SHP77 (cell line): ENCODE measurements at places on chromosomes 12 and 14.

DNA sequence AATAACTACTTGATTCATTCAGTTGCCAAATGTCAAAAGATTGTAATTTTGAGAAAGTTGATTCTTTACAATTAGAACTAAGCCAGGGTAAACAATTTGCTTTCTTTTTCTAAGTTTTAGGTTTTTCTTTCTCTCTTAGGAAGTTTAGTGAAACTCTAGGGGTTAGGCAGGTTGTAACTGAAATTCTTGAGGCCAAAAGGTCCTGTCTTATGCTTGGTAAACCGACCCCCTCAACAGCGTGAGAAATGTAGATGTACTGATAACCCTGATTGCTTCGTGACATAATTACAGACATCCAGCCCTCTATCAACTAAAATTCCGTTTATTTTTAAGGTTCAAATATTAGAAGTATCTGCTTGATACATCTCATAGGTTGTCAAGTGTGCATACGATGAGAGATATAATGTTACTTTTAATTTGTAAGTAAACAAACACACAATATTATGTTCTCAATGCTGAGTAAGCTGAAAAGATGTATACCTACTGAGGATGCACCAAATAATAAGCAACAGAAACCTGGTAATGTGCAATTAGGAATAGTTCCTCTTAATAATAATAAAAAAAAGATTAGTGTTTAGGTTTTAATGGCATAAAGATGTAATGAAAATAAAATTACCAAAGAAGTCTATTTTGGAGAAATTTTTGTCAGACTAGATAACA is 7.2 kb downstream of the FUT8 start:
- DNase-seq, result no peak

DNA sequence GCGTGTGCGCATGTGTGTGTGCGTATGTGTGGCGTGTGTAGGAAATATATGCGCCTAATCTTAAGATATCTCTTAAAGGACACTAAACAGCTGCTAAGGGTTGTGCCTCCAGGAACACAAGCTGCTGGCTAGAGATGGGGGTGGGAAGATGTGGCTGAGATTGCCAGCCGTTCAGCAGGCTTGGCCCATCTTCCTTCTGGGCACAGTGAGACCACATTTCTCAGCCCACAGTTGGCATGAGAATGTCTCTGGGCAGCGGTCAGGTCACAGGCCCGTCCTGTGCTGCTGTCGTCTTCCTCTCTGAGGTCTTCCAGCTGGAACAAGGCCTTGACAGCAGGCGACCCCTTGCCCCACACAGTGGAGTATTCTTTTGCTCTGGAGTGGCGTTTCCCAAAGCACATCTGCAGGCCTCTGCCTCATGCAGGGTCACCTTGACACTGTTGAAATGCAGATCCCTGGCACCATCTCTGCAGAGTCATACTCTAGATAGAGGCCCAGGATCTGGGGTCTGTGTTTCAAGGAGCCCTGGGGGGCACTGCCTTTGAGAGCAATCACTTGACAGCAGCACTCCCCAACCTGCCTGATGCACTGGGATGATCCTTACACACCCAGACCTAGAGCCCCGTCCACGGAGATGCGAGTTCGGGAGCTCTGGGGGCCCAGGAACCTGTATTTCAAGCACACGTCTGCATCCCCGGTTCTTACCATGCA is 335.5 kb upstream of the SFSWAP start:
- DNase-seq, result no peak

- no peak for DNase-seq
These were observed 113.9 kb upstream of the DYRK2 start for GRCh38 chr12:67534681-67535080.

GRCh38 chr14:25094171-25094907 is 44.4 kb upstream of the STXBP6 start:
- no peak for DNase-seq

DNA sequence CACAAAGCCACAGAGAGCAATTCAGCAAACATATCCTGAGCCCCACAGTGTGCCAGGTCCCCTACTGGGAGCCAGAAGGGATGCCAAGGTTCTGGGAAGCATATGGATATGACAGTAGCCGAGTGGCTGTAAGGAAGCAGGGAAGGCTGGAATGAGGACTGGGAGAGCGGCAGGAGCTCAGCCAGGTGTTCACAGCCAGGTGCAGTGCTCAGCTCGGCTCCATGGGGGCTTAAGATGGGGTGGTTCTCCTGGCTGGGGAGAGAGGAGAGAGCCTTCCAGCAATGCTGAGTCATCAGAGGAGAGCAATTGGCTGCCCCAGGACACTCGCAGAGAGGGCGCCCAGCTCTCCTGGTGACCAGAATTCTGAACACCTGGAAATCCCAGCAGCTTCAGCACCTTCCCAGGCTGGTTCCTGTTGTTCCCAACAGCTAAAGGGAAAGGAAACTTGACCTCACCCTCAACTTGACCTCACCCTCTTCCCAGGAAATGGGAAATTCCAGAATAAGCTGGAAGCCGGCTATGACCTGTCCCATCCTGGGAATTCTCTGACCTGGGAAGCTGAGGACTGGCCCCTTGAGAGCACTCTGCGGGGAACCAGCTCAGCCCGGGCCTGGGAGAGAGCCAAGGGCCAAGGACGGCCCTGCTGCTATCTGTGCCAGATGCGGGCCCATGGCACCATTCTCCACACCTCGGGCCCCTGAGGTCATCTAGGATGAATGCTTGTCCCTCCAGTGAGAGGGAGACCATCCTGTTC is 34.6 kb downstream of the SLC6A12 start:
- no peak for DNase-seq
